Activated effector memory CD4-positive, alpha-beta T cell treated with Interleukin-2 at 50 U/mL for 16 hours (primary cell): ENCODE measurements at places on chromosomes 11 and 22.

GRCh38 chr11:44243086-44243485, 66.9 kb downstream of the ALX4 start:
- DNase-seq, result no peak

- no peak for DNase-seq
Measured at GRCh38 chr22:19961868-19962245, 20.2 kb upstream of the TXNRD2 start.

DNA sequence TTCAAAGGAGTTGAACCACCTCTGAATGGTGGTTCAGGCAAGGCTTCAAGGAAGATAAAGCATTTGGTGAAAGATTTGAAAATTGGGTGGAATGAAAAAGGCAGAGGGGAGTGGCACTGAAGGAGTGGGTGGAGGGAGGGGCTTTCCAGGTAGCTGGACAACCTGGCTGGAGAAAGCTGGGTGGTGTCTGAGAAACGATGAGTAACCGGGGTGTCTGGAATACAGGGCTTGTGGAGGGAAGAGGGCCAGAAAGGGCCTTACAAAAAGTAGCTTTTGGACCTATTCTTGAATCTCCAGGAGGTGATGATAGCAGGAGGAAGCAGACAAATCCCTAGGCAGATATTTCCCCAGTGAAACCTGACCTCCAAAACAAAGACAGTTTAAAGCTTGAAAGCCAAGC, 99.3 kb downstream of the RASSF10 start:
- DNase-seq, result no peak

GRCh38 chr22:47335958-47336357, 573.5 kb downstream of the TBC1D22A start:
- no peak for DNase-seq

DNA sequence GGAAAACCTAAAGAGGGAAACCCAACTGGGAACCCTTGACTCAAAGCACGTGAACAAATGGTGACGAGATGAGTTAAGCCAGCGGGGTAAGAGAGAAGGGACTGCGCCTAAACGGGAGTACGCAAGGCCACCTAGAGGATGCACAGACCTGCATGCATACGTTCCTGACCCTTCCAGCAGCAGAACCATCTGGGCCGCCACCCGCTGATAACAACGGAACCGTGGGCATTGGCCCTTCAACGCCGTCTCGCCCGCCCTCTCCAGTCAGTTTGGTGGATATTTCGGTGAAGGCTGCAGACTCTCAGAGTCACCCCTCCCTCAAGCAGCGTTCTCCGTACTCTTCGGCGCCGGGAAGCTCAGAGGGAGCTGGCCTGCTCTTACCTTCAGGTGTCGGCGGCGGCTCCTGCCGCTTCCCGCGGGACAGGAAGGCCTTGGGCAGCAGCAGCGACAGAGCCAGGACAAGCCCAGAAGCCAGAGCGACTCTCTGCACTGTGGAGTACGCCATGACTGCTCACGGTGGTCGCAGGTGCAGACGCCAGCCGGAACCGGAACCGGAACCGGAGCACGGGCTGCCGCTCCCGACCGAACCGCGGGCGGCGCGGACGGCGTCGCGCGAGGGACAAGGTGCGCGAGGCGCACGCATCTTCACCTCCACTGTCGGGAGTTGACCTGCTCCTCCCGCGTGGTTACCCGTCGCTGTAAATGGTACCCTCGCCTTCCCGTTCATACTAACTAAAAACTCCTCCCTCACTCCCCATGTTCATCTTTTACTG, at the start of gene RIC3:
Gene RIC3 (minus strand): TSS at position 541 of the 773 bp plus-strand sequence. CDS start 36 bp downstream, at position 505.
- DNase-seq, result peak; percentile 33

DNA sequence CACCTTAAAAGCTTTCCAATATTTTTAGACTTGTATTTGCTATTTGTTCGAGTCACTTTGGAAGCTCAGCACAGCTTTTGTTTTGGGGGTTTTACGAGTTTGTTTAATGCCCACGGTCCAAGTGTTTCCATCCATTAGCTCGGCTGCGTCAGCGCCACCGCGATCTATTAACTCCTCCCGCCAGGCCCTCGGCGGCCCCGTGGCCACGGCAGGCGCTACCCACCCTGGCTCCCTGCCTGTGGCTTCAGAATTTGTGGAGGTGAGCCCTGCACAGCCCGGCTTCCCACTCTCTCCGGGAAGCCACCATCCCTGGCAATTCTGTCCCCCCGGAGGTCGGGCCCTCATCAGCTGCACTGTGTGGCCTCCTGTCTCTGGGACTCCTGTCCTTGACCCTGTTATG, 648.5 kb downstream of the BRD1 start:
- DNase-seq, result no peak

- no peak for DNase-seq
Measured at GRCh38 chr11:119262668-119263351, 54.1 kb downstream of the MCAM start.

DNA sequence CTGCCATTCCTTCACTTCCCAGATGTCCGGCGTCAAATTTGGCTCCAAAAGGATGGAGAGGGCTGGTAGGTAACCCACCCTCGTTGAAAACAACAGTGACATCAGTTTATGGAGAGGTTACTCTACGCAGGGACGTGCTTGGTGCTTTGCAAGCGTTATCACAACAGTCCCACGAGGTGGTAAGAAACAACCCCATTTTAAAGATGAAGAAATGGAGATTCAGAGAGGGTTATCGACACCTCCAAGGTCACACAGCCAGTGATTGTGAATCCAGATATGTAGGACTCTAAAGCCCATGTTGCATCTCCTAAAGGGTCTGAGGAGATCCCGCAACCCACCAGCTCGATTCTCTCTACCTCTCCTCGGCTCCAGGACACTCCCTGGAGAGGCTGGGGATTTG, 773 bp downstream of the MIAT start:
- peak; percentile 2 for DNase-seq

DNA sequence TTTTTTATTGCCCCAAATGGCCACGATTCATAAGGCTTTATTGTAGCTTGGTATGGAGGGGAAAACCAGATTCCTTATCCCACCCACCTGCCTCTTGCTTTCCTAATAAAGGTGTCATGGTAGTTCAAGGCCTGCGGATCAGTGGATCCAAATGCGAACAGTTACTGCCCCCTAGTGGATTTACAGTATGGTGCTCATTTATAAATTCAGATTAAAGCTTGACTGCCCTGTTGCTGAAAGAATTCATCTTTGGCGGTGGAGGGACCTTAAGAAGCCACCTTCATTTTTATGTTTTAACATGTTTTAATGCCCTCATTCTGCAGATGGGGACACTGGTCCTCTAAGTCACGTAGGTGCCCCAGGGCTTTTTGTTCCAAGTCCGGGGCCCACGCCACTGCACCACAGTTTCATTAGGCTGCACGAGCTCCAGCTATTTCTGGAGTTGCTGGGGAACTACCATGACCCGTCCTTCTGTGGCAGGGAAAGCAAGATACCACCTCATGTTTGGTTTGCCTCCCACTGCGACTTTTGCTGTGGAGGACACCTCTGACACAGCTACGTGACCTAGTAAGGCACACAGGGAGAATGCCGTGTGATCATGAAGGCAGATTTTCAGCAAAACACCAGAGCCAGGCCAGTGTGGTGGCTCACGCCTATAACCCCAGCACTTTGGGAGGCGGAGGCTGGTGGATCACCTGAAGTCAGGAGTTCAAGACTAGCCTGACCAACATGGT, 15.6 kb upstream of the INCENP start:
- DNase-seq, result no peak

- DNase-seq, result no peak
Measured at GRCh38 chr22:47515384-47516125, 753.1 kb downstream of the TBC1D22A start.

- peak; percentile 17 for DNase-seq
Measured at GRCh38 chr11:96338910-96339705, 3.9 kb downstream of the MAML2 start.

GRCh38 chr11:1162491-1163311, 4.9 kb downstream of the MUC5AC start:
- no peak for DNase-seq

DNA sequence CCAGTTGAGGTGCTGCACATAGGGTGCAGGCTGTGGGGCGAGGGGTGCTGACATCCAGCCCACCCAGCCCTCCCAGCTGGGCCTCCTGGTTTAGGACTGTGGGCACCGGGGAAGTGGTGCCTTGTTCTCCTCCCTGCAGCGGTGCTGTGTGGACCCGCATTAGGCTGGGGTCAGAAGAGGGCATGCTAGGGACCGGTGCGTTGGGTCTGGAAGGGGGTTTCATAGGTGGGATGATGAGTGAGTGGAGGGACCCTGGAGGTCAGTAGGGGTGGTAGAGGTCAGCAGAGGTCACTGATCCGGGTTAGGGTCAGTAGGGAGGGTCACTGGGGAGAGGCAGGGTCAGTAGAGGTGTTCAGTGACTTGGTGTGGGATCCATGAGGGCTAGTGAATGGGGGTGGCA, 6.7 kb upstream of the MYBPC3 start:
- no peak for DNase-seq

DNA sequence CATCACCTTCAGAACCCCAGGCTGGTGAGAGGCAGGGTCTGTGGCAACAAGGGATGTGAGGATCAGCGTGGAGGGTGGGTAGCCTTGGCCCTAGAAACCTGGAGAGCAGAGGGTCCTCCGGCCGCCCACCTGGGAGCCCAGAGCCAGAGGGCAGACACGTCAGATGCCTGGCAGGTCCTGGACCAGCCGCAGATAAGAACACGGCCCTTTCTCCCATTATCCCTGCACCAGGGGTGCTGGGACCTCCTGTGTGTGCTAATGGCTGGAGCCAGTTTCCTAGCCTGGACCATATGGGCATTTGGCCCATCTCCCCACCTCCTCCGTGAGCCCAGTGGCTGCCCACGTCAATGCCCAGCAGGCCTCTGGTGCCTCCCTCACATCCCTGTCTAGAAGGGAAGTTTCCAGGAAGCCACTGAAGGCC, 88.4 kb downstream of the MORC2 start:
- DNase-seq, result no peak

DNA sequence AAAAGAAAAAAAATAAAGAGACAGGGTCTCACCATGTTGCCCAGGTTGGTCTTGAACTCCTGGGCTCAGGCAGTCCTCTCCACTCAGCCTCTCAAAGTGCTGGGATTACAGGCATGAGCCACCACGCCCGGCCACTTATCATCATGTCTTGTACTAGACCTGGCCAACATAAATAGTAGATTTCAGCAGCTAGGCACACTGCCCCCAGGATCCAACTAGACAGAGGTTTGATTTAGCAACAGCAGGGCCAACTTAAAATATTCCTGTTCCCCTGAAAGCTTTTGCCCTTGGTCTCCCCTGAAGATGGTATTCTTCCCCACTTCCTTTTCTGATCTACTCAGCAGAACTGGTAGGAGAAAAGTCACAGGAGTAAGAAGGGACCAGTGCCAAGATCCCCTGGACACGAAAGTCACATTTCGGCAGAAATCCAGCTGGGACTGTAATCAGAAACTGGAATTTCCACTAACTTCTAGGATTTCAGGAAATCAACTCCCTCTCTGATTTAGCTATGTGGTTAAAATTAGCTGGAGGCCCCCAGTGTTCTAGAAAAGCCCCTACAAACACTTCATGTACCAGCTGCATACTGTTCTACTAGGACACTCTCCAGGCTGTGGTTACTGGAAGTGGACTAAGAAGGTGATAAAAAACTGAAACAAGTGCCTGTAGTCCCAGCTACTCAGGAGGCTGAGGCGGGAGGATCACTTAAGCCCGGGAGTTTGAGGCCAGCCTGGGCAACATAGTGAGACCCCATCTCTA, 8.9 kb upstream of the PPP2R1B start:
- DNase-seq, result no peak

DNA sequence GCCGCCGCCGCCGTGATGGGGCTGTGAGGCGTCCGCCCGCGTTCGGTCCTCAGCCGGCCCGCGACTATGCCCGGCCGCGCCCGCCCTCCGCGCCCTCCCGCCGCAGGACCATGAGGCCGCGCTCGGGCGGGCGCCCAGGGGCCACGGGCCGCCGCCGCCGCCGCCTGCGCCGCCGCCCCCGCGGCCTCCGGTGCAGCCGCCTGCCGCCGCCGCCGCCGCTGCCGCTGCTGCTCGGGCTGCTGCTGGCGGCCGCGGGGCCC, 215 bp downstream of the ZNRF3 start:
- no peak for DNase-seq

DNA sequence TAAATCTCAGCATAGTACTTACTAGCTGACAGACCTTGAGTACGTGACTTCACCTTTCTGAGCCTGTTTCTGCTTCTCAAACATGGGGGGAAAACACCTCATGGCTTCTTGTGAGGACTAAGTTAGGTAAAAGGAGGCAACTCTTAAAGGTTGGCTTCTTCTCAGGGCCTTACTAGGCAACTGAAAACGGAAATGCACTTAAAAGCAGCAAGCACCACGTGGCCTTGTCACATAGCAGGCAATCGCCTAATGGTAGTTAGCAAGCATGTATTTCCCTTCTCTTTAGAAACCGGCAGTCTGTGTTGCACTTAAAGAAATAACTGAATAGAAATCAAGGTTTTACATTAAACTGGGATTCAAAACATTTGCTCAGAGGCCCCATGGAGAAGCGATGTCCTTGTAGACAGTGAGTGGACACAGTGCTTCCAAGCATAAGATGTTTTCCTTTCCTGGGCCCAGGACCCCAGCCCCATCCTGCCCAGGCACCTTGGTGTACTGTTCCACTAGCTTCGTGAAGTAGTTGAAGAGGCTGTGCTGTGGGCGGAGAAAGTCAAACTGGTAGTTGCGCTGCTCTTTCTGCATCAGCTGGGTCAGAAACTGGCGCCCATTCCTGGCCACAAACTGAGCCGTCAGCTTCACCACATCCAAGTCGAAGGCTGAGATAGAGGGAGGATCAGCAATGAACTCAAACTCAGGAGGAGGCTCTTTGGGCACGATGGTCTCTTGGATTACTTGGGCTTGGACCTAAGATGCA, 12.1 kb downstream of the SF3A1 start:
- DNase-seq, result no peak

- DNase-seq, result no peak
Measured at GRCh38 chr11:27599217-27599616, 92.6 kb upstream of the LIN7C start.

GRCh38 chr11:67542169-67542568, 18.9 kb upstream of the CABP2 start:
- no peak for DNase-seq

DNA sequence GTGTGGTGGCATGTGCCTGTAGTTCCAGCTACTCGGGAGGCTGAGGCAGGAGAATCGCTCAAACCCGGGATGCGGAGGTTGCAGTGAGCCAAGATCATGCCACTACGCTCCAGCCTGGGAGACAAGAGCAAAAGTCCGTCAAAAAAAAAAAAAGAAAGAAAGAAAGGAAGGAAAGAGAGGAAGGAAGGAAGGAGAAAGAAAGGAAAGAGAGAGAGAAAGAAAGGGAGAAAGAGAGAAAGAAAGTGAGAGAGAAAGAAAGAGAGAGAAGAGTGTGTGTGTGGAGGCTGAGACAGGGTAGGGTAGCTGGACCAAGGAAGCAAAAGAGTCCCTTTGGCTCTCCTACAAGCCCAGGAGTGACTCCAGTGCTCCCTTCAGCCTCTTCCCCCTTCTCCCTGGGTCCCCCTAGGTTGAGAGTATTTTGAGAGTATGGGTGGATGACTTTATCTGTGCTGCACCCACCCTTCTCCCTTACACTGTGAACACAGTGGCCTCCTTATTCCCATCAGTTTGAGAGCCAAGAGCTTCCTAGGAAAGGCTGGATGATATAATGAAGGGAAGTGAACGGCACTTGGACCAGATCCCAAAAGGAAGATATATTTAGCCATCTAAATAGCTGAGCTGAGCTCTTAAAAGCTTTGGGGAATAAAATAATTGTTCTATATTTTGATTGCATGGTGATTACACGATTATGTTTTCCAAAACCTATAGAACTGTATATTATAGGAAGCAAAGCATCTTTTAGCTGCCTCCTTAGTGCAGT, 9.5 kb upstream of the DENND5A start:
- DNase-seq, result no peak
